ENCODE measurements at places on chromosomes 2 and 18.

DNA sequence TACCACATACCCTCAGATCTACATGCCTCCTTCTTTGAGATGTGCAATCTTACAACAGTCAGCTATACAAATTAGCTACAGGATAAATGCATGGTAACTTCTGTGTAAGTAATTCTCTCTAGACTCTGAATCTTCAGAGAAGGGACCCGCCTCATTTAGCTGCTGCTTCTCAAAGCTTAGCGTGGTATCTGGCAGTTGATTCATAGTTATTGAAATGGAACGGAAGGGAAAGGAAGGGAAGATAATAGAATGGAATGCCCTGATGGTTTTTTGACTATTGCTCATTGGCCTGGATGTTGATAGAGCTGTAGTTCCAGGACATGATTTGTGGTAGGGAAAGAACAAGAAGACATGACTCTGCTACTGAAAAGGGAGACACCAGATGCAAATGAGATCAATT lies 498.1 kb upstream of the CRIM1 start:
- no peak for DNase-seq

DNA sequence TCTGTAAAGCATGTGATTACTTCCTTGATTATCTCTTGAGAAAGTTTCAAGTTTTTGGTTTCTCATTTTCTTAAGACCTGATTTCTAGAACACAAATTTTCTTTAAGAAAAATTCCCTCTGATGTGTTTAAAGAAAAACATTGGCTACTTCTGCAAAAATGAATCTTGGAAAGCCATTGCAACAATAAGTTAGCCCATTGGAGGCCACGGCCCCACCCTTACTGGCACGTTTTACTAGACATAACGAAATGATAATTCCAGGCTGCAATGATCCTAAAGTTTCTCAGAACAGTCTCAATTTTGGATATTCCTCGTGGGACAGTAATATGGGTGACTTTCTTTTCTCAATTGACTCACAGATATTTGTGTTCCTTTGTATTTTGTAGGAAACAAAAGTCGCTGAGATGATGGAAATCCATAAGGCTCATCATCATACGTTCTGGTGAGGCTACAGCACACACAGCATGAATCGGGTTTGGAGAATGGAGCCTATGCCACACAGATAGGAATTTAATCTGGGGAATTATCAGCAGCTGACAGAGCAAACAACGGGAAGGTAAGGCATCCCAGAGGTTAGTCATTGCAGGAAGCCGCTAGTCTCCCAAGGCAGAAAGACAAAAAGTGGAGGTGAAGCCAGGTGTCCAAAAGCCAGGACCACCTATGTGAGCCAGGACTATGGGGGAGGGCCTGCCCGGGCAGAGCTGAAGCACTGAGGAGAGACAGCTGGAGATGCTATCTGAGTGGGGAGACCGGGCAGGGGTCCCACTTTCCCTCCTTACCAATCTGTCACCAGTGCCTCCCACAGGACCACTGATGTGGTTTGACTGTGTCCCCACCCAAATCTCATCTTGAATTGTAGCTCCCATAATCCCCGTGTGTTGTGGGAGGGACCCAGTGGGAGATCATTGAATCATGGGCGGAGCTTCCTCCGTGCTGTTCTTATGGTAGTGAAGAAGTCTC lies 35.9 kb downstream of the SOWAHC start:
- DNase-seq, result no peak

- no peak for DNase-seq
Measured at GRCh38 chr2:26049641-26050040, 15.8 kb downstream of the RAB10 start.

DNA sequence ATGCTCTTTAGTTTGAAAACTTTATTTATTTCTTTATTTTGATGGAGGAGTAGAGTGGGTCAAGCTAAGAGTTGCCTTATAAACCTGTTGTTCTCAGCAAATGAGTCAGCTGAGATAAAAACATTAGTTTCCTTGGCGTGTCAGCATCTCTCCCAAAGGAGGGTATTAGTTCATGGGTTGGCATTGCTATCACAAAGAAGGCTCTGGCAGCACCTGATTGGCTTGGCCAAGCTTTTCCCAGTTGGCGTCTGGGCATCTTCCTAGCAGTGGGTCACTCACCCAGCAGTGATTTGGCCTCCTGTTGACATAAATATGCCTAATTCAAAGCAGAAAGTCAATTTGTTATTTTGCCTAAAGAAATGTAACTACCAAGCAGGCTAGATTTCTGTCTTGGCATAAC lies 200.7 kb upstream of the TNP1 start:
- DNase-seq, result no peak

- no peak for DNase-seq
Measured at GRCh38 chr2:231679908-231680284, 28.4 kb upstream of the PTMA start.

DNA sequence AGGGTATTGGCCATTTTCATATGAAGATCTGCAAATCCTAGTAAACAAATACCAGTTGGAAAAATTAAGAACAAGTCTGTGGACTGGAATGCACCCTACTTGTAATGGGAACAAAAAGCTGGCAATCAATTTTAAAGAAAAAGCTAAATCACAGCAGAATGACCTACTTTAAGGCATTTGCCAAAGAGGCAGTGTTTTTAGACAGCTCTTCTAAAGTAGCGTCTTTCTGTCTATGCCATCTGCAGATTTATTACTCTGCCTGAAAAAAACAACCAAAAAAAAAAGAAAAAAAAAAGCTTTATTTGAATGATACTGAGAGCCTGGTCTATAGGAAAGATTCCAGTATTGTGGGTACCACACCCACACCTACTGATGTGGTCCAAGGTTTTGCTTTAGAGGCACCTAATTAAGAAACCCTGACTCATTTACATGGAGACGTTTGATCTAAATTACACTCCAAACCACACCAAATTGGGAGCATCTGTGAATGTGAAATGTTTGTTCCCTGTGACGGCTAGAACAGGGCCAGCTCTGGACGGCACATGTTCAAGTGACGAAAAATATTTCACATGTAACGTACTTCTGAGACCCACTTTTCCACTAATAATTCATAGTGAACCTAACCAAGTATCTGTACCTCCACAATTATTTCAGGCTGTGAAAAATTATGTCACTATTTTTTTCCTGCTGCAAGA lies 597.1 kb downstream of the ARHGAP15 start:
- DNase-seq, result no peak

GRCh38 chr2:165311949-165312348 lies 72.7 kb downstream of the SCN2A start:
- no peak for DNase-seq

GRCh38 chr2:15751477-15751876 lies 159.8 kb downstream of the DDX1 start:
- no peak for DNase-seq

GRCh38 chr2:160308476-160308875 lies 108.4 kb upstream of the ITGB6 start:
- no peak for DNase-seq

- DNase-seq, result no peak
Measured at GRCh38 chr18:9709304-9709877, 1.3 kb downstream of the RAB31 start.

DNA sequence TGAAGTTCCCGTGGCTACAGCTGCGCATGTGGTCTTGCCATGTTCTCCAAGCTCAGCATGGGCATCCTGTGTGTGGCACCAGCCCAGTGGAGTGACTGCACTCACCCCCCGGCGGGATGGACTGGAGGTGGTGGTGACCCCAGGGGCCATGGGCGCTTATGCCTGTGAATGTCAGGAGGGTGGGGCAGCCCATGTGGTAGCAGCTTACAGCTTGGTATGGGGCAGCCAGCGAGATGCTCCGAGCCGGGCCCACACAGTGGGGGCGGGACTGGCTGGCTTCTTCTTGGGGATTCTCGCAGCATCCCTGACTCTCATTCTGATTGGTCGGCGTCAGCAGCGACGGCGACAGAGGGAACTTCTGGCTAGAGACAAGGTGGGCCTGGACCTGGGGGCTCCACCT lies 25.6 kb downstream of the SEMA4F start:
- DNase-seq, result no peak

GRCh38 chr2:36951027-36951518 lies 15.3 kb downstream of the STRN start:
- no peak for DNase-seq

Measured in KG1 (cell line).